ENCODE measurements at places on chromosomes 5 and 9.

DNA sequence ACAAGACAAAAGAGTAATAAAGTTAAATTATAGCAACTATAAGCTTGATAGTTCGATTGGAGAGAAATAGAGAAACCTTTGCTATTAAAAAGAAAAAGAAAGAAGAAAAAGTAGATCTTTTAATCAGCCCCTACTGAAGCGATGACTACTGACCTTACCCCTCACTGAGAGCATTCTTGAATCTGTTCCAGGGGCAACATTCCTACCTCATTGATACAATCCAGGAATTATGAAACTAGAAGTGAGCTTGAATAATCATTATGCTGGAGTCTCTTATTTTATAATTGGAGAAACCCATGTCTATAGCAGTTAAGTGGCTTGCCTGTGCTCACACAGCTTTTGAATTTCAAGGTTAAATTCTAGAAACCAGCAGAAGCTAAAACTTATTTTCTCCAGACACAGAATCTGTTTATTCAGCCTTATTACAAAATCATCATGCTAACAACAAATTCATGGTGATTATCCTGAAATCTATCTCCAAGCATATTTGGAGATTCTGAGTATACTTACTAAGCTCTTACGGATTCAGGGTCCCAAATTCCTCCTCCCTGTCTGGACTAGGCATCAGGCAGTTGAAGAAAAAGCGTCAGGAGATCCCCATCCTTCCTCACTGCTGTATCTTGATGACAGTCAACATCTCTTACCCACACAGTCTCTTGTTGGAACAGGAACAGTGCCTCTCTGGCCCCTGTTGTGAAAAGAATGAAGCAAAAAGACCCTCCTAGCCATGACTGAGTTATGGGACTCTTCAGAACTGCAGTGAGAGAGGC, 547.6 kb upstream of the WWC1 start:
- DNase-seq, result no peak

- DNase-seq, result no peak
These were observed 82.6 kb upstream of the EQTN start for GRCh38 chr9:27379311-27380251.

- DNase-seq, result peak; percentile 73
These were observed 174.6 kb upstream of the ZNF608 start for GRCh38 chr5:124920909-124921666.

DNA sequence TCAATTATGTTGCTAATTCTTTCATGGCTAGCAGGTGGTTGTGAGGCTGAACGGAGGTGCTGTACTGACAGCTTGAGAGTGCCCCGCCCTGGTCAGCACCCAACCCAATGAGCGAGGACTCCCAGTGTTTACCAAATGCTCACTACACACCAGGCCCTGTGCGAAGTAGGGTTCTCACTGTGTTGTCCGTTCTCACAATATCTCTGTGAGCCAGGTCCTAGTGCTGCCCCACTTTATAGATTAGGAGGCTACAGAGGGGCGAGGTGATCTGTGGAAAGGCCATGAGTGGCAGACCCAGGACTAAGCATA, 28.2 kb downstream of the COL15A1 start:
- DNase-seq, result no peak

Measured in inflammatory macrophage (primary cell).